ENCODE measurements at places on chromosomes 12 and 14.

- no peak for DNase-seq
Observed at GRCh38 chr14:26137161-26137560, 460.7 kb downstream of the NOVA1 start.

DNA sequence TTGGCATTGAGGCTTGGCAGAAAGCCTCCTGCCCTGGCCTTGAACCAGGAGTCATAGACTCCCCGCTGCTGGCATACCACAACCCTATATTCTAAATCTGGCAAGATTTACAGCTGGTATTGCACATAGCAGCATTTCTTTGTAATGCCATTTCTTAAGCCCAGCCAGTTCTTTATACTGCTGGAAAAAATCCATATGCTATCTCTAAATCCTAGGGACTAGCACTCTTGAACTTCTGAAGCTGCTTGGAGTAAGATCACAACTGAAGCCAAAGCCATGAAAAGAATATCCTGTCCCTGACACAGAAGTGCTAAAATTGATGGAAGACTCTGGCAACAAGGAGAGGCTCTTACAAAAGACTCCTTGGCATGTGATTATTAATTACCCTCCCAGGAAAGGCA is 89.3 kb downstream of the KCNC2 start:
- no peak for DNase-seq

- no peak for DNase-seq
Observed at GRCh38 chr14:104112113-104112505, 26.3 kb upstream of the KIF26A start.

DNA sequence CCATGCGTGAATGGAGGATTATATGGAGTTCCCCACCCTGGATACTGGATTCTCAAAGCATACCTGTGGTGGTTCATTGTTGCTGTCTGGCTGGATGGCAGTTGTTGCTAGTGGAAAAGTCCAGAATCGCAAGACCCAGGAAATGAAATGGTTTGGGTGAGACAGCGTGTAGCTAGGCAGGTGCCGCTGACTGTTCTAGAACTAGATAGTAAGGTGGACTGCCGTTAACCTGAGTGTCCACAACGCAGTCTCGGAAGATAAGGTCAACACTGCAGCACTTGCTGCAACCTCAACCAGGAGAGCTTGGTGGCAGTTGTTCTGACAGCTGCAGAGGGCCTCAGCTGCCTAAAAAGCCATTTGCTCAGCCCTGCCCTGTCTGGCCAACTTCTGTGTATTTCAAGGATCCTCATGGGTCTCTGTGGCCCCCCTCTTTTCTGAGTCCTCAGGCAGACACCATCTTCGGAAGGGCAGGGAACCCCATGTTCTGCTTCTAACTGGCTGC is 15.5 kb upstream of the IRF2BPL start:
- no peak for DNase-seq

DNA sequence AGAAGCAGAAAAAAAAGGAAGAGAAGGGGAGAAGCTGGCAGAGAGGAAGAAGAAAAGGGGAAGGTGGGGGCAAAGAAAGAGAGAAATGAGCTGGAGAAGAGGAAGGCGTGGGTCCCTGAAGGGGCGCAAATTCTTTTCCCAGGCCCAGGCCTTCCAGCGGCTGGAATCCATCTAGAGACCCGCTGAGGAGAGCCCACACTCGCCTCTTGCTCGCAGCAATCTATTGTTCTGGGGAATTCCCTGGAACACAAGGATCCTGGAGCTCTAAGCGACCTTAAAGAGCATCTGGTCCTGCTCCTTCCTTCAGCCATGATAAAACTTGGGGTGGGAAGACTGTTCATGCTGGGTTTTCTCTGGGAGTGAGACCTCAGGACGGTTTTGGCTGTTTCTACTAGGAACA is 41.2 kb upstream of the FKBP4 start:
- DNase-seq, result no peak

DNA sequence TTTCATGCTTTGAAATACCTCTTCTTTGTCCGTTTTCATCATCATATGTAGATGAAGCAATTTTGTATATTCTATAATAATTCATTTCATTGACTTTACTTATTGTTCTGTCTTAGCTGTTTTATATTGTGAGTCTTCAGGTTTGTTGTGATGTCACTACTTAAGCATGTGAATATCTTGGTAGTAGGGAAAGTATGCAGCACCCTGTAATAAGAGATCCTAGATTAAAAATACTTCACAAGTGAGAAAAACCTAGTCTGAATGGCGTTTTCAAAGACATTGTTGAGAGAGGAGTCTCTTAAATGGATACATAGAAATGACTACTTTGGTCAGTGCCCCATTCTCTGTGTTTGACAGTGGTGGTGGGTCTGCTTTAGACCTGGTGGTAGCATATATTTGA is 61.4 kb downstream of the SLC16A7 start:
- DNase-seq, result no peak

DNA sequence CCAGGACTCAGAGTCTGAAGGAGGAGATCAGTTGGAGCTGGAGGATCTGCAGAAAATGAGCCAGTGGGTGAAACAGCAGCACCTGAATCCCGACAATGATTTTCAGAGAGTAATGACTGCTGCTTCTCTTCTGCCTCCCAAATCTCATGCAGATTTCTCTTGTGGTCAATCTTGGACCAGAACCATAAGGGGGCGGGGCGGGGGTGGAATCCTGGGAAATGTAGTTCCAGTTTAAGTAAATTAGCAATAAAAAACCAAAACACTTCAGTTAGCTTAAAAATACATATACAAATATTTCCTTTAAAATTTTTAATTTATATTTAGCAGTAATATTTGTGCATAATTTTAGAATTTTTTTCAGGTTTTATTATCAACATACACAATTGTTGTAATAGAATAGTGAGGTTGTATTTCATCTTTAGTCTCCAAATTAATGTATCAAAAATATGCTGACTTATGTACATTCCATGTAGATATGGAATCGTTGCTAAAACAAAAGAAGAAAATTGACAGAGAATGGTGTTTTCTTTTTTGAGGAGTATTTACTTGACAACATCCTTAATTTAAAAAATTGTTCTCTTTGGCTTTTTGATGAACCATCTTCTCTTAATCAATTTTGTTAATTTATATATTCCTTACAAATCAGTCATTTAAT is 223.5 kb upstream of the SYT10 start:
- no peak for DNase-seq

DNA sequence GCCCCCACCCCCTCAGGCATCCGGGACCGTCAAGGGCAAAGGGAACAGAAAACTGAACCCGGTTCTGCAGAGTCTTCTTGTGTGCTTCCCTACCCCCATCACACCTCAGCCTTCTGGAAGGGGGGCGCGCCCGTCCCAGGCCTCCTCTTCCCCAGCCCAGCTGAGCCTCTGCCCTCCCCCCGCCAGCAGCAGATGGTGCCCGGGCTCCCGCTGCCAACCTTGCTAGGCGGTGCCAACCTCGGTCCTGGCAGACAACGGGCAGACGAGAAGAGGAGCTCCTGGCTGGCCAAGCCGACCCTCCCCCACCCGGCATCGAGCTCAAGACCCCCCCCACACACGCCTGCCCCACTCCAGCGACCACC is 8.7 kb downstream of the STAC3 start:
- DNase-seq, result no peak

DNA sequence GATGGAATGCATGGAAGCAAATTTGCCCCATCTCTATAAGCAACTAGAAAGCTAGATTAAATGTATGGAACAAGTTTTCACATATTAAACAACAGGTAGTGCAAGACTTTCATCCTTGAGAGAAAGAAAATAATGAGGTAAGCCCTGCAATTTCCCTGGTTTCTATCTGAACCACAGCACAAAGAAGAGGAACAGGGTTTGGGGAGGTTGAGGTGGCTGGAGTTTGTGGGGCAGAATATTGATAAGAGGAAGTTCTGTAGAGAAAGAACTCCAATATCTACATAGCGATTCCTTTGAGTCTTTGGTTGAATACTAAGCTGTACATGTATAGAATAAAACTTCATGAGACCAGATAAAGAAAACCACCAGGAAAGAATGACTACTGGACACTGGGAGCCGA is 96.3 kb upstream of the CCND2 start:
- DNase-seq, result no peak

DNA sequence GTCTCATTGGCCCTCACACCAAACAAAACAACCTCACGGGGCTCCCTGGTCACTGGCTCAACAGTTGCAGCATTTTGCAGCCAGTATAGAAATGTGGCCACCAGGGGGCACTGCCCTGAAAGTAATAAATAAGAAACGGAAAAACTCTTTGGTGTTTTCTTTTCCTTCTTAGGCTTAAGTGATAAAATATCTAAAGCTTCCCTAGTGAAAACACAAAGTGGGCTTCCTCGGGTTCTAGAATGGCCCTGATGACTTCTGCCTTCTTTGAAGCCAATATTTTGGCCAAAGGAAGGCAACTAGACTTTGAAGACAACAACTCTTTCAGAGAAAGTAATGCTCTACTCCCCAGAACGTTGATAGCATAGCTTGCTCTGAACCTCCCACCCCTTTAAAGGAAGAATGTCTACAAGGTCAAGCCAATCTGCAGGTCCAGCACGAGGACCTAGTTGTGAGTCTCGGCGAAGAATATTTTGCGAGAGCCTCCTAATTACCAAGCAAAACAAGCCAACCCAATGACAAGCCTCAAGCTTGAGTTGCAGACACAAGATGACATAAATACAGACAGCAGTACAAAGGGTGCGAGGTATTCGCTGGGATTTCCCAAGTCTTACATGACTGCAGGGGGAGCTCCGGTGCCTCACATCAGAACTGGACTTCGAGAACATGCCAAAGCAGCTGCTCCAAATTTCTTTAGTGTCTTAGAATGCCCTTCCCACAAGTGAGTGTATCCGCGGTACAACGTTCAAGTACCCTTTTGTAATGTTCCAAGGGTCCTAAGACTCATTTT is 2.6 kb downstream of the ITPK1 start:
- DNase-seq, result peak; percentile 88

DNA sequence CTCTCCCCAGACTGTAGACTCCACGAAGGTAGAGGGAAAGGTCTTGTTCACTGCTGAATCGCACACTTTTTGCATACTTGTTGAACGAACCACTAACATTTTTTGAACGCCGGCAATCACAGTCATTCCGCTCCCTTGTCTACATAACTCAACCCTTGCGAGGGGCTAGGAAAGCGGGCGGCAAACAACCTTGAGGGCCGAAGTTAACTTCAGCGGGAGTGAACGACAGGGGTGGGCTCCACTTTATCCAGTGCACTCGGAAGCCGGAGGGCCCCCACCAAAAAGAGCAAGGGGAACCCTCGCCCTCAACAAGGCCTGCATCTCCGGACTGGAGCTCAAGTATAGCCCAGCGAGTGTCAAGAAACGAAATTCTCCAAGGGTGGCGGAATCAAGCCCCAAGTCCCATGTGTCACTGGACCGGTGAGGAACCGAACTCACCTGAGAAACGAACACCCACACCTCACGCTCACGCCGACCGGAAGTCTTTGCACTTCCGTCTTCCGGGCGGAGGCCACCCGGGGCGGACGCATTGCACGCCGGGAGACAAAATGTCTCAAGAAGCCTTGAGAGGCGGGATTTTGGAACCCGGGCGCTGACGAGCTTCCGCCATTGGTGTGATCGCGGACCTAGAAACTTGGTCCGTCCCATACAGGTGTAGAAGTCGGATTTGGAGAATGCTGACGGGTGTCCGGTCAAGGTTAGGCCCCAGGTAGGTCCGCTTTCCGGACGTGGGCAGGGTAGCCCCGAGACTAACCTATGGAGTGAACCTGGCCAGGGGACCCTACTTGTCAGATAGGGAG is at the start of gene LLPH:
TSS of gene LLPH (minus strand) at position 484 of the 800 bp plus-strand sequence. CDS start 1,644 bp downstream, outside the sequence.
- peak; percentile 97 for DNase-seq

DNA sequence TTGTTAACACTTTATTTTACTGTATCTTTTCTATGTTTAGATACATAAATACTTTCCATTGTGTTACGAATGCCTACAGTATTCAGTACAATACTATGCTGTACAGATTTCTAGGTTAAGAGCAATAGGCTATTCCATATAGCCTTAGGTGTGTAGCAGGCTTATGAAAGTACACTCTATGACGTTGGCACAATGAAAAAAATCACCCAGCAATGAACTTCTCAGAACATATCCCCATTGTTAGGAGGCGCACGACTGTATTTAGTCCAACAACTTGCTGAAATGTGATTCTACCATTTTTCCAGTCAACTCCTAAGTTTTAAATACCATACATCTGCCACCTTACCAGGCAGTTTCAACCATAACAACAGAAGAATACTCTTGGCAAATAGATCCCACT is 1.8 kb downstream of the PARP11 start:
- DNase-seq, result no peak

DNA sequence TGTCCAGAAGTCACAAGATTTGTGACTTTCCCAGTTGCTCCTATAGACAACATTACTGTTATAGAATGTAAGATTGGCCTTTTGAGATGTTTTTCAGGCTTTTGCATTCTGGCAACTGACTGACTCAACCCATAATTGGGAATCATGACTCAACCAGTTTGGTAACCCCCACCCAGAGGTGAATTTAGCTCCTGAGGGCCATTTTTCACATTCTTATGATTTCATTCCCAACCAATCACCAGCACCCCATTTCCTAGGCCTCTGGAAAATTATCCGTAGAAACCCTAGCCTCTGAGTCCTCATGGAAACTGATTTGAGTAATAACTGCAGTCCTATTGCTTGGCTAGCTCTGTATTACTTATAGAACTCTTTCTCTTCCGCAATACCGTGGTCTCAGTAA is 626.0 kb upstream of the SEL1L start:
- DNase-seq, result no peak

- DNase-seq, result no peak
Observed at GRCh38 chr14:37620856-37621255, 25.4 kb downstream of the TTC6 start.

DNA sequence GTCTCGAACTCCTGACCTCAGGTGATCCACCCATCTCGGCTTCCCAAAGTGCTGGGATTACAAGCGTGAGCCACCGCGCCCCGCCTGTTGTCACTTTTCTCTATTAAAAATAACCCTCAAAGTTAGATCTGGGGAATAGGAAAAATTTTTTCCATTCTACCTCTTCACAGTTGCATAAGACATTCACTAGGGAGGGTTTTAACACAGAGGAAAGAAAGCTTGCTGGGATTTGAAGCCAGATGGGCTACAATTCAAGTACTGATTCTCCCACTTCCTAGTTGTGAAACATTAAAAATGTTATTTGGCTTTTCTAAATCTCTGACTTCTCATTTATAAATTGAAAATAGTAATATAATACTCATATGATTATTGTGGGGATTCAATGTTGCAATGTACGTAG is 23.3 kb upstream of the SLC15A5 start:
- no peak for DNase-seq

- DNase-seq, result peak; percentile 20
Observed at GRCh38 chr12:117967043-117967442, 1.7 kb downstream of the KSR2 start.

- no peak for DNase-seq
Observed at GRCh38 chr12:24431872-24432271, 482.4 kb upstream of the SOX5 start.

- no peak for DNase-seq
Observed at GRCh38 chr12:63103494-63104131, 47.4 kb downstream of the AVPR1A start.

- no peak for DNase-seq
Observed at GRCh38 chr12:120115066-120115465, 1.5 kb downstream of the RAB35 start.
